ENCODE measurements at places on chromosomes 5 and 9.

DNA sequence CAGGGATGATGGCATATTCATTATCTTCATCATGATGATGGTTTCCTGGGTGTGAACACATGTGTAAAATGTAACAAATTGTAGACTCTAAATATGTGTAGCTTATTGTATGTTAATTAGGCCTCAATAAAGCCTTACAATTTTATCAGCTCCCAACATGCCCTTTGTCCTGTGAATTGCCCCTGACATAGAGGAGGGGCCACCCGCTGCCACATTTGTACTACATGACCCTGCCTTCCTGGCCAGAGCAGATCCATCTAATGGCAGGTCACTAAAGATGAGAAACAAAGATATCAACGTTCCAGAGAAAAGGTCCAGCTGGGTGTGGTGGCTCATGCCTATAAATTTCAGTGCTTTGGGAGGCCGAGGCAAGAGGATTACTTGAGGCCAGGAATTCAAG lies 117.2 kb downstream of the CAAP1 start:
- no peak for DNase-seq

DNA sequence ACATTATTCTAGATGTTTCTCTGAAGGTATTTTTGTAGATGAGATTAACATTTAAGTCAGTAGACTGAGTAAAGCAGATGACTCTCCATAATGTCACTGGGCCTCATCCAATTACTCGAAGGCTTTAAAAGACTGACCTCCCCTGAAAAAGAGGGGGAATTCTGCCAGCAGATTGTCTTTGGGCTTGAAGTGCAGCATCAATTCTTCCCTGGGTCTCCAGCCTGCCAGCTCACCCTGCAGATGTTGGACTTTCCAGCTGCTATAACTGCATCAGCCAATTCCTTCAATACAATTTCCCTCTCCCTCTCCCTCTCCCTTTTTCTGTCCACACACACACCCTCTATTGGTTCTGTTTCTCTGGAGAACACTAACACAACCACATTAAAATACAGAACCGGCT lies 472.8 kb downstream of the SPOCK1 start:
- no peak for DNase-seq

GRCh38 chr5:18932081-18932480 lies 1055.9 kb downstream of the CDH18 start:
- DNase-seq: no peak

GRCh38 chr5:135019314-135019713 lies 14.7 kb downstream of the PITX1 start:
- no peak for DNase-seq

DNA sequence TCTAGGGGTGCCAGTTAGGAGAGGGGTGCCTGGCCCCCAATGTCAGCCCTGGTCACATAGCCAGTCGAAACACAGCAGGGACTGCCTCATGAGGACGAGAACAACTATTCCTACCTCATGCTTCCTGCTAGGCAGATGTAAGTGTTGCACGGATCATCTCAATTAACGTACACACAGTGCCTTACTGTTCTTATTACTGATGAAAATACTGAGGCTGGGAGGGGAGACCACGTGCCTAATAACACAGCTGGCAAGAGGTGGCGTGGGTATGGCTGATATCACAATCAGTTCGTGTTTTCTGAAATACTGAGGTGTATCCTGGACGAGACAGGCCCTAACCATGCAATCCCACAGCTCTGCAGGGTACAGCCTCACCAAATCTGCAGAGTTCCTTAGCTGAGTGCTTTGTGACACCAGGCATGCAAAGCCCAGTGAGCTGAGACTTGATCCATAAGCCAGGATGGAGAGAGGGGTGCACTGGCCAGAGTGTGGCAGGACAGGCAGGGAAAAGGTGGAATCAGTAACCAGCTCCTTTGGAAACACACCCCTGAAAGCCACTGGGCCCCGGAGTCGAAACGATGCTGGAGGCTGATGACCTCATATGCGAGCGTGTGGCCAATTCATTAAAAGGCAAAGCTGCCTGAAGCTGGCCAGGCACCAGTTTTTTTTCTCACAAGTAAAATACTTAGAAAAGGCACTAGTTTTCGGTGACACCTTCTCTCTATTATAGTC lies 63.9 kb downstream of the PRRT1B start:
- DNase-seq: peak; percentile 70

DNA sequence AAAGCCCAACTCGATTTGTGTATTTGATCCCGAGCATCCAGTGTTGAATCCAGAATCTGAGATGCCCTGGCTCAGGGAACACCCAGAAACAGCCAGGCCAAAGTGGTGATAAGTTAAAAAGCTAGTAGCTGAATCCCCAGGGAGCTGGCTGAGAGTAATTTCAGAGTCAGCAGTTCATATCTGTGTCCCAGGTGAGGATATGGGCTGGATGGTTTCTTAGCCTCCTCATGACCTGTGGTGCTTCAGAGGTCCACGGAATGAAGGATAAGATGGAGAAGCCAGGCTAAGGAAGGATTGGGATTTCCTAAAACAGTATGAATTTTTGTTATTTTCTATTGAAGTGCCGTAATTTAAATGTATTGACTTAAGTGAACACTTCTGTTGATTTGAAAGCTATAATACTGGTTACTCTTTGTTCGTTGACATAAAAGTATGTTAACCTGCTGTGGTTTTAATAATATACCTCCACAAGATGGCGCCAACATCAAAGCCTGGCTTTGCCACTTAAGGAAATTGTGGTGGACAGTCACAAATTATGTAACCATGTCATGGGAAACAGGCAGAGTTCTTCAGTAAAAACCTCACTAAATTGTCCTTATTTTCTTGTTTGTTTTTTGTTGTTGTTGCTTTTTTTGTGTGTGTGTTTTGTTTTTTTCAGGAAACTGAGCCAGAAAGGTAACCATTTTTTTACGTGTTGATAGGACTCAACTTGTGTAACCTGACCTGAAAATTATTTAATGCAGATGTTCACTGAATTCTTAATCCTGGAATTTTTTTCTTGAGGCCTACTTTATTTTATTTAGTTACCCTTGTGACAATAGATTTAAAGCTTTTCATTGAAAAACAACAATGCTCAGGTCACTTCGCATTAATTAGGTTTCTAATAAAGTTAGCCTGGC lies 11.4 kb downstream of the MTAP start:
- peak; percentile 51 for DNase-seq

GRCh38 chr5:40578501-40579451 lies 100.9 kb upstream of the PTGER4 start:
- no peak for DNase-seq

DNA sequence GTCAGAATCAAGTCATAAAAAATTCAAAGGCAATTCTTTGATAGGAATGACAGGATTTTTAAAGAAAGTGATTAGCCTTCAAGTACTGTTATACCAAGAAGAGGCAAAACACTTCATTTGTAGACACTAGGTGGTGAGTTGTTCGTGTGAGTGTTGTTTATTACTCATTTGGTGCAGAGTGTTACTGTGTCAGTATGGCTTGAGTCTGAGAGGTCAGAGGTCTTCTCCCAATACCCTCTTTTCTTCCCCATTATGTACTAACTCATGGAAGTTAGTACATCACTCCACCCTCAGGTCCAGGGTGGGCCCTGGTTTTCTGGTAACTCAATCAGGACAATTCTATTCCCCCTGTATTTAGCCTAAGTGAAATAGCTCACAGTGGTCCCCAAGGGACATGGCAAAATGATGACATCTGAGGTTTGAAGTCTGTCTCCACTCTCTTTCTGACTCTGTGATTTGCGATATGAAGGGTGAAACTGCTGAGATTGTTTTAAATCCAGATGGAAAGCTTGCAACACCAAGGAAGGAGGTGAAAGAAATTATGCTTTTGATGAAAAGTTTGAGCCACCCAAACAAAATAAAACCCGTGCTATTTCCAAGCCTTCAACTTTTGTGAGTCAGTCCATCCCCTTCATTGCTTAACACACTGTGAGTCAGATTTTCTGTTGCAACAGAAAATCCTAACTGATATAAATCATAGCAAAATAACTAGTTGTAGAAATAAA lies 56.8 kb downstream of the NUDT12 start:
- DNase-seq: no peak

- no peak for DNase-seq
Measured at GRCh38 chr5:71652803-71653543, 65.8 kb downstream of the MCCC2 start.

- peak; percentile 27 for DNase-seq
Measured at GRCh38 chr5:53478411-53479044, 1.9 kb upstream of the FST start.

DNA sequence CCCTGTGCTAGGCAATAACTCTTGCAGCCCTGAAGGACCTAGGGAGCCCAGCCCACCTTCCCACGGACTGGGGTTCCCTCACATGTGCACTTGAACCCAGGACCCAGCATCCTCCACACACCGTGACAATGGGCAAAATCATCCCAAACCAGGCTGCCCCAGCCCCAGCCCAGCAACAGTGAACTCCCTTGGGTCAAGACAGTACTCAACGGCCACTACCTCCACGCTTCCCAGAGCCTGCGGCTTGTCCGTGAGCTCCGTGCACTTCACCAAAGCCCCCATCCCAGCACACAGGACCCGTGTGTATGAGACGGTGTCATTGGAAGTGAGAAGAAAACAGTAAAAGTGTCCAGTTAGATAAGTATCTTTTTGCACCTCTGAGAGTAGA lies 55.8 kb downstream of the IPPK start:
- DNase-seq: no peak

GRCh38 chr9:34578241-34579103 lies 11.1 kb downstream of the CNTFR start:
- DNase-seq: no peak

- DNase-seq: no peak
Measured at GRCh38 chr5:151595411-151595826, 4.3 kb upstream of the FAT2 start.

DNA sequence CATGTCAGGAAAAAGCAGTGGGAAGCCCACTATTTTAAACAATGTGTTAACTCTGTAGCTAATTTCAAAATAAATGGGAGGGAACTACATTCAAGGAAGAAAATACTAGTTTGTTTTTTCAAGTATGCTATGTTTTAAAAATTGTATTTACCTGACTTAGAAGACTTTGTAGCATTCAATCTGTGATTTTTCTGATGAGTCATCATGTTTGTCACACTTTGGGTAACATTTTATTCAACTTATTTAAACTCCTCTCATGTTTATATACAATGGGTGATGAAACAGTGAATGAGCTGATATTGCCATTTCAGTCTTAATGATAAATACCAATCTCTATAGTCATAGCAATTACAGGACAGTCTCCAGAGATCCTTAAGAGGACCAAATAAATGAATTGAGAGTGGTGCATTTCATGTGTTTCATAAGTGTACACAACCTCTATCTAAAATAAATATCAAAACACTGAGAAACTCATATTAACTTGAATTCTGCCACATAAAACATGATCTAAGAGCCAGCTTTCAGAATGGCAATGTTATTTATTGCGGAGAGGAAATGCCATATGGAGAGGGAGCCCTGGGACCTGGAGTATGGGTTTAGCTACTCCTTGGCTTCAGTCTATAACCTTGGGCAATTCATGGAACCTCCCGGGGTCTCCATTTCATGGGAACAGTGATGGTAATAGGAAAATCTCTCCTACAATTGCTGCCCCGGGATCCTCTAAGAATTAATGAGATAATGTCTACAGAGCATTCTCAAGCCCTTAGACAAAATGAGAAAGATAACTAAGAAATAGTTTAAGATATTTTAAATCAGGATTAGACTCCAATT lies 913.9 kb downstream of the TLE4 start:
- no peak for DNase-seq

DNA sequence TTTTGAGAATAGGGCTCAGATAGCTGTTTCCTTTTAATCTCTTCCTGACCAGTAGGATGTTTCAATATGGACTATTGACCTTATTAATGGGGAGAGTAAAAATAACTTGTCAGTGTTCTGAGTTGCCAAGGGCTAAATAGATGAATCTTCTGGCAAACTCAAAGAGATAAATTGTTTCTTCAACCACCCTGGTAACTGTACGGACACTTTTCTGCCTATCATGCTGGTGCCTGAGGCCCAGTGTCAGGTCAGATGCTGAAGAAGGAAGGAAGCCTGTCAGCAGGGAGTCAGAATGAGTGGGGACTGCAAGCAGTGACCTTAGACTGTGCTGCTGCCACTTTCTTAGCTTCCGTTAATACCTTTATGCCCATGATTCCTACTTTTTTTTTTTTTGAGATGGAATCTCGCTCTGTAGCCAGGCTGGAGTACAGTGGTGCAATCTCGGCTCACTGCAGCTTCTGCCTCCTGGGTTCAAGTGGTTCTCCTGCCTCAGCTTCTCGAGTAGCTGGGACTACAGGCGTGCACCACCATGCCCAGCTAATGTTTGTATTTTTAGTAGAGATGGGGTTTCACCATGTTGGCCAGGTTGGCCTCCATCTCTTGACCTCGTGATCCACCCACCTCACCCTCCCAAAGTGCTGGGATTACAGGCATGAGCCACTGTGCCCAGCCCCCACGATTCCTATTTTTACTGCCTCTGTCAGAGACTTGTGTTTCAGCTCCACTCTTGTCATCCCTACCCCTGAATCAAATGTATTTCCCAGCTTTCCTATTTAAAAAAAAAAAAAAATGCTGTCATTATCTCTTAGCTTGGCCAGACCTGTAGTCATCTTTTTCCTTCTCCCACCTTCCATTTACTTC lies 33.7 kb downstream of the TGFBR1 start:
- DNase-seq: no peak

- no peak for DNase-seq
Measured at GRCh38 chr5:88695931-88696330, 187.1 kb downstream of the MEF2C start.

Measured in left cardiac atrium (tissue), 4 donors.